Neural crest cell (in vitro differentiated cells): ENCODE measurements at places on chromosomes 7 and 10. TPM values are rescaled to one million over a fixed set of nuclear protein-coding genes. Genes with fewer than 3 reads are reported as not detected.

NAT16 gene
- 0.70 and 1.7 TPM in 2 replicates for total RNA-seq

CPA2 gene
- 0.55 and 1.2 TPM in 2 replicates for total RNA-seq

PRF1 gene
- total RNA-seq: not detected in 2 replicates

TAS2R4 gene
- total RNA-seq: 1.1 and 1.6 TPM in 2 replicates

PAX2 gene
- 1.0 and 1.5 TPM in 2 replicates for total RNA-seq

VAX1 gene
- total RNA-seq: 0.16 and 0.23 TPM in 2 replicates

SPAM1 gene
- total RNA-seq: not detected in 2 replicates

FRAT1 gene
- total RNA-seq: 1.6 and 2.2 TPM in 2 replicates

- no peak for DNase-seq
Measured at GRCh38 chr7:22561321-22561811, 61.4 kb upstream of the STEAP1B start.

- no peak for DNase-seq
Measured at GRCh38 chr7:28075674-28076358, 104.8 kb downstream of the JAZF1 start.

DNA sequence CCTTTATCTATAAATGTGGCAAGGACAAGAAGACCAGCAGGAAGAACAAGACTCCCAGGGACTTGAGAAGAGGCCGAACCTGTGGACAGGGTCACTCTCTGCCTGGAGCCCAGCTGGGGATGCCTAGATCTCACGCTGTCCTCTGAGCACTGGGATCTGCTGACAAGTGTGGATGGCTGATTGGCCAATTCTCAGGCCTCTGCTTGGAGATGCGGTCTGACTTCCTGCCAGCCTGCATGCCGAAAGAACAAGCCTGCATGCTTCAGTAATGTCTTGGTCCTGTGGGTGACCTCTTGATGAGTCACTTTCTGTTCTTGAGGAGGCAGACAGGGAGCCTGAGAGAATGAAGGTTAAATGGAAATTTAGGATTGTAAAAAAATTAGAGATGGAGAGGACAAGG, 84.7 kb downstream of the TMEM178B start:
- no peak for DNase-seq

DNA sequence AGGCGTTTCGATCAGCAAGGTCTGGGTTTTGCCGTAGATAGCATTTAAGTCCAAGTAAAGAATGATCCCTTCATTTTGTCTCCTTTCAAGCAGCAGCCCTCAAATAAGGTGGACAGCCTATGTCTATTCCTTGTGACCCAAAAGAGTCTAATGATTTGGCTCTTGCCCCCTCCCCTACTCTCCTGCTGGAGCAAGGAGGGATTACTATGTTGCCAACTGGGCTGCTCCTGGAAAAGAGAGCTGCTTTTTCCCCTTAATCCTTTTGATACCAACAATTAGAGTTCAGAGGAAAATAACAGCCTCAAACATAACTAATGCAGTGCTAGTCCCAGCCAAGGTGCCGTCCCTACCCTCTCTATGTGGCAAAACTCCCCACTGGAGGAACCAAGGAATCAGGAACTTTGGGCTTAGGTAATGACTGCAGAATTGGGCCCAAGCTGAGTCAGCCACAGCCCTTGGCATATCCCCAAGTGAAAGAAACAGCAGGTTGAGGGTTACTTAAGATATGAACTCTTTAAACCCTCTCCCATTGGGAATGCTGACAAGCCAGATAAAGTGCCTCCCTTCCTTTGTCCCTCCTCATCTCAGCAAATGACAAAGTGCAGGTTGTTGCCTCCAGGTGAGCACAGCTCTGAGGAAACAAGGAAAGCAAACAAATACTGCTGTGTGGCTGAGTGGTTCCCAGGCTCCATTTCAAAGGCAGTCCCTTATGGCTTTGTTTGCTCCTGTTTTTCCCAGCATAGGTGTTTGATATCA, 643.7 kb downstream of the INHBA start:
- DNase-seq: no peak

DNA sequence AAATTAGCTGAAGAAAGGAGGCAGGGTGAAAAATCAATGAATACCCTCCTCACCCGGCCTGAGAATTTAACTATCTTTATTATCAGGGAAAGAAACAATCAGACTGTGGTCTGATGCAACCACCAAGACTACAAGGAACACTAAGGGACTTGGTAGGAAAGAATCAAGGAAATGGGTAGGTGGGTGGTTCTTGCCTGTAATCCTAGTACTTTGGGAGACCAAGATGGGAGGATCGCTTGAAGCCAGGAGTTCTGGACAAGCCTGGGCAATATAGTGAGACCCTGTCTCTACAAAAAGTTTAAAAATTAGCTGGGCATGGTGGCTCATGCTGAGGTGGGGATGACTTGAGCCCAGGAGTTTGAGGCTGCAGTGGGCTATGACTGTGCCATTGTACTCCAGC, 12.6 kb downstream of the SMURF1 start:
- no peak for DNase-seq

DNA sequence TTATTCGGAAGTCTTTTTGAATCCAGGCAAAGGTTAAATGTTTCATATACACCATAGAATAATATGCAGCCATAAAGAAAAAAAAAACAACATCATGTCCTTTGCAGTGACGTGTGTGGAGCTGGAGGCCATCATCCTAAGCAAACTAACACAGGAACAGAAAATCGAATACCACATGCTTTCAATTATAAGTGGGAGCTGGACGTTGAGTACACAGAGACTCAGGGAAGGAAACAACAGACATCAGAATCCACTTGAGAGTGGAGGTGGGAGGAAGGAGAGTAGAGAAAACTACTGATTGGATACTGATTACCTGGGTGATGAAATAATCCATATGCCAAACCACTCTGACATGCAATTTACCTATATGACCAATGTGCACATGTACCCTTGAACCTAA, 293.4 kb downstream of the KLF6 start:
- no peak for DNase-seq

DNA sequence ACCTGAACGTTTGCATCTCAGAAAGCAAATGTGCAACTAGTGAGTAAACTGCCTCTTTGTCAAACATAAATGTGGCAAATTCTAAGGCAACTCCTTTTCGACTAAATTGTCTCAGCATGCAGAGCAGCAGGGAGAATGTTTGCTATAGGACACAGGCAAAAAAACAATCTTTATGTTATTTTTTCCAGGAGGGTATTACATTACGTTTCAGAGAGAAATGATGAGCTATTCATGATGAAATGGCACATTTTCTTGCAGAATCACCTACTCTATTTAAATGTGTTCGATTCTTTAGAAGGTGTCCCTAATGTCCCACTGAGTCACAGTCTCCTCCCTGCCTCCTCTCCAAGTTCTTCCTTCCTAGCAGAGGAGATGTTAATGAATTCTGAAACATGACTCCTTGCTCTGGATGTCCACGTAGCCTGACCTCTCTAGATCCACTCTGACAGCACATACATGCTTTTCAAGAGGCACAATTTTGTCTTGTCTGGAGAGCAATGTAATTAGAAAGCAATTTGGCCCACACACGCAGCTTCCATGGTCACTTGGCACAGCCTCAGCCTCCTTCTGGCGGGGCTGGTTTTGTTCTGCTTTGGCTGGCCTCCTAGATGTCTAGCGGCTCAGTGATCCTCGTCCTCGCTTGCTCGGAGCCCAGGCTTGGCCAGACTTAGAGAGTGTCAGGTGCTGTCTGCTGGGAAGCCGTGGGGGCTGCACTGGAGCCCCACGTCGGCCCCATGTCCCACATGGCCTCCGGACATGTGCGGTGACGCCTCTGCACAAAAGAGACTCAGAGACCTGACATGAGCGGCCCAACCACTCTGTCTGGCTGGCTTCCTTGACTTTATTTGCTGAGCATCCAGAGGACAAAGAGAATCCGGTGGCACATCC, 125.7 kb upstream of the ZNF438 start:
- no peak for DNase-seq

DNA sequence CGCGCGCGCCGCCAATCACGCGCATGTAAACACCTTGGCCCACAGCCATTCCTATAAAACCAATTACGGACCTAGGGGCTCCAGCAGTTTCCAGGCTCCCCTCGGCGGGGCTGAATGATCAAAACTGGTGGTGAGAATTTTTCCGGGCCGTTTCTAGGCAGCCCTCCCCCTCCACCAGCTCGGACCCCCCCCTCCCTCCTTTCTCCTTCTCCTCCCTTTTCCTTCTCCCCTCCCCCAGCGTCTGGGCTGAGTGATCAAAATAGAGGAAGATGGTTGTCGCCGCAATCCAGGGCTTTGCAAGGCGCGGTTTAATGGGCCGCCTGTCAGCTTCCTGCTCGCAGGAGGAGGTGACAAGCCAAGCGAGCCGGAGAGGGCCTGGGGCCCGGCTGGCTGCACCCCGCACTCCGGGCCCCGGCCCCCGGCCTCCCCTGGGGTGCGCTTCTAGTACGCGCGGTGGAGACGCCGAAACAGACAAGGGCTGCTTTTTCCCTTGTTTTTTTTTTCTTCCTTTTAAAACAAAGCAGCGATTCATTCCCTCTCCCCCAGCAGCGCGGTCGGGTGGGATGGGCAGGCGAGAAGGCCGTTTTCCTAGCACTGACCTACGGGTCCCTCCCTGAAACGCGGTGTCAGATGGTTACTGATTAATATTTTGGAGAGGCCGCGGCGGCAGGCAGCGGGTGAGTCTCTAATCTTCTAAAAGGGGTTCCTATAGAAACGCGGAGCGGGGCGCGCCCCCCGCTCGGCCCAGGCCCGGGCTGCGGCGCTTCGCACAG, 528 bp upstream of the TNRC18 start:
- DNase-seq: peak; percentile 88

DNA sequence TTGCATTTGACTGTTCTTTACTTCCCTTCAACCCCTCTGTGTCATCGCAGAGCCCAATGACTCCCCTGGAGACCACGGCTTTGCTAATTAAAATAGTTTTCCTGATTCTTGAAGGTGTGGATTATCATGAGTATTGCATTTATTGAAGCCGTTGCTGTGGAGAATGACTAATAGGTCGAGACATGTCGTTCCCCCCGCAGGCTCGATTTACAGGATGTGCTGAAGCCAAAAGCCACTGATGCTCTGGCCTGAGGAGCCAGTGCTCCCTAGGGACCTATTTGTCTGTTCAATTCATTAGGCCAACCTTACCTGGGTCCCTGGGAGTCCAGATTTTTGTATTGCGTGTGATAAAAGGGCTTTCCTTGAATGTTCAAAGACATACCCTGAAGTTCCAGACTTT, 102.3 kb downstream of the NPTX2 start:
- DNase-seq: no peak

DNA sequence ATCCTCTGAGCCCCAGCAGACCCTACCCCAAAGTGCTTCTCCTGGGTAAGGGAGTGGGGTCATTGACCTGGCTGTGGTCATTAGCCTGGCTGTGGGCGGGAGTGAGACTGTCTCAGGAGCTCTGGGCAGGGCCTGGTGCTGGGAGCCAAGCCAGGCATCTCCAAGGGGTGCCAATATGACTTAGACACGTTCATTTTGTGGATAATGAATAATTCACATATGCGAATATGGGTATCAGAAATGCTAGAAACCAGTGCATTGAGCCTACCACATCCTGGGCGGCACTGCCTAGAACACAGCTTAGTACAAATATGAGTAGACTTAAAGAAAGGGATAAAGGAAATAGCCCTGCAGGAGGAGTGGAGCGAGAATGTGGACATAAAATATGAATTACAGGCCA, 14.4 kb upstream of the SRRM3 start:
- no peak for DNase-seq

DNA sequence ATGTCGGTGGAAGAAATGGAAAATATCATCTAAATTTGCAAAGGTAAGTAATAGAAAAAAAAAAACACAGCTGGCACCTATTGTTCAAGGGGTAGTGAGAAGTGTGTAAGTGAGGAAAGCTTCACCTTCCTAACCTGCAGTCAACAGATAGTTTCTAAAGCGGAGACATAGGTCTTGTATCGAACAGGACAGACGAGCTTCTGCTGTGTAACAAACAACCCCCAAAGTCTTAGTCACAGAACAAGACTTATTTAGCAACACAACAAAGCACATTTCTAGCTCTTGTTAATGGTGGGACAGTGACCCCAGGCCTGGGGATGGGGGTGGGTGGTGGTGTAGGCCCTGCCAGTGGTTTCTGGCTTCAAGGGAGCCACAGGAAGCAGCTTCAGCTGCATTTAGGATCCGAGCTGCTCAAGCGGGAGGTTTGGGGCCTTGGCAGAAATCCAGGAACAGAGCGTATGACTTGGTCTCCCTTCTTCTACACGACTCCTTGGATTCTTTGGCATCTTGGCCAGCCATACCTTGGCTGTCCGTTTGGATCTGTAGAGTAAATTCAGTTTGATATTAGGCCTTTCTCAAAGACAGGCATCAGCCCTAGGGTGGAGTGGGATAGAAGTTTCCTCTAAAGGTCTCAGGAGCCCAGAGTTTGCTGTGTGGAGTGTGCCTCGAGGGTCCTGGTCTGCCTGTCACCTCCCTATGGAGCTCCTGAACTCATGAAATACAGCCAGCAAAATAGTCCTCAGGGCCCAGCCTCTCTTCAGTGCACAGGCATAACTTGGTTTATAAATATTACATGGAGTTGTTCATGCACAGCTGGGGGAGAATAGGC, 56.9 kb upstream of the SHH start:
- DNase-seq: no peak

DNA sequence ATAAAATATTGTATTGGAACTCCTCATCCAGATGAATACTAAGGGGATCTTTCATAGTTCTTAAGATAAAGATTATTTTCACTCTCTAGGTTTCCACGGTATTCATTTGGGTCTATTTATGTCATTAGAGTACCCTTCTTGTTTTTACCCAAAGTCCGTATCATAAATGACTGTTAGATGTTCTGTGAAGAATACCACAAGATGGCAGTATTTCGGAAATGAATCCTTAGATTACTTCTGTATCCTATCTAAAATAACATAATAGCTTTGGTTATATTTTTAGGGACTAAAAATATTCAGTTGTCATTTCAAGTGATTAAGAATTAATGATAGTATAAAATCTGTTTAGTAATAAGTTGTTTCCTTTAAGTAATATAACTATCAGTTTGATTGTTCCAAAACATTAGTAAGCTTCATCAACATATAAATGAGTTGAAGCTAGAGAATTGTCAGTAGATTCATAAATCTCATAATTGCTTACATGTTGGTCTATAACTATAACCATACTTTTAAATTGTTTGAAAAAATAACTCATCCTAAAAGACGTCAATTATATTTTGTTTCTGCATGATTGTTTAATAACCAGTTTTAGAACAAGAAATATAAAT, 337.5 kb upstream of the KCND2 start:
- DNase-seq: no peak

- DNase-seq: no peak
Measured at GRCh38 chr7:122070834-122071233, 73.2 kb downstream of the AASS start.

- no peak for DNase-seq
Measured at GRCh38 chr10:114372179-114372578, 32.1 kb downstream of the AFAP1L2 start.

- DNase-seq: no peak
Measured at GRCh38 chr10:126979311-126979710, 74.1 kb downstream of the DOCK1 start.

GRCh38 chr10:113493195-113493594, 59.7 kb upstream of the HABP2 start:
- DNase-seq: no peak
